ENCODE measurements at places on chromosomes 1 and 21. TPM values are rescaled to one million over a fixed set of nuclear protein-coding genes. Genes with fewer than 3 reads are reported as not detected.

AGMAT gene
- total RNA-seq, result 0.83 TPM

KMO gene
- total RNA-seq, result not detected

GFI1 gene
- total RNA-seq, result under 0.01 TPM

RHCE gene
- total RNA-seq, result 2.4 TPM

ADAMTS1 gene
- total RNA-seq, result 480 TPM

JAM2 gene
- 6.9 TPM for total RNA-seq

ECM1 gene
- 7.8 TPM for total RNA-seq

PGLYRP4 gene
- not detected for total RNA-seq

MAP1LC3C gene
- 0.14 TPM for total RNA-seq

LRRC3 gene
- under 0.01 TPM for total RNA-seq

MAST2 gene
- 10.7 TPM for total RNA-seq

GPR157 gene
- total RNA-seq, result 3.0 TPM

HSPB7 gene
- 3.8 TPM for total RNA-seq

OR2M3 gene
- not detected for total RNA-seq

ANGPTL3 gene
- not detected for total RNA-seq

GPR37L1 gene
- under 0.01 TPM for total RNA-seq

HIPK1 gene
- 16.2 TPM for total RNA-seq

SLC1A7 gene
- total RNA-seq, result 1.00 TPM

EXTL1 gene
- total RNA-seq, result 0.09 TPM

GJA4 gene
- 0.18 TPM for total RNA-seq

S100A4 gene
- total RNA-seq, result 237 TPM

OXCT2 gene
- total RNA-seq, result 1.7 TPM

IL19 gene
- not detected for total RNA-seq

CASQ2 gene
- under 0.01 TPM for total RNA-seq

VHLL gene
- total RNA-seq, result 0.28 TPM

DEGS1 gene
- 65.4 TPM for total RNA-seq

KLHDC9 gene
- 1.8 TPM for total RNA-seq

DNALI1 gene
- 4.0 TPM for total RNA-seq

LCE3D gene
- total RNA-seq, result not detected

CHRM3 gene
- total RNA-seq, result 0.28 TPM

PADI3 gene
- not detected for total RNA-seq

OR2M4 gene
- not detected for total RNA-seq

USH2A gene
- total RNA-seq, result under 0.01 TPM

NOTCH2NLA gene
- total RNA-seq, result 84.1 TPM

HSD3B1 gene
- not detected for total RNA-seq

KIF2C gene
- total RNA-seq, result 3.4 TPM

AK5 gene
- total RNA-seq, result 14.0 TPM

TMEM50B gene
- 22.0 TPM for total RNA-seq

FAM3B gene
- total RNA-seq, result not detected

RAB7B gene
- 6.4 TPM for total RNA-seq

GOLT1A gene
- not detected for total RNA-seq

CFHR5 gene
- not detected for total RNA-seq

CHODL gene
- total RNA-seq, result not detected

LCE1E gene
- total RNA-seq, result not detected

BMP8B gene
- total RNA-seq, result not detected

SLC9C2 gene
- not detected for total RNA-seq

BCAN gene
- not detected for total RNA-seq

CACHD1 gene
- total RNA-seq, result 4.1 TPM

OR2L8 gene
- not detected for total RNA-seq

AP4B1 gene
- 11.7 TPM for total RNA-seq

TMPRSS3 gene
- total RNA-seq, result not detected

TTLL10 gene
- total RNA-seq, result not detected

TP73 gene
- not detected for total RNA-seq

Data from smooth muscle cell of bladder (primary cell).